ENCODE measurements at places on chromosomes 2 and 18.

DNA sequence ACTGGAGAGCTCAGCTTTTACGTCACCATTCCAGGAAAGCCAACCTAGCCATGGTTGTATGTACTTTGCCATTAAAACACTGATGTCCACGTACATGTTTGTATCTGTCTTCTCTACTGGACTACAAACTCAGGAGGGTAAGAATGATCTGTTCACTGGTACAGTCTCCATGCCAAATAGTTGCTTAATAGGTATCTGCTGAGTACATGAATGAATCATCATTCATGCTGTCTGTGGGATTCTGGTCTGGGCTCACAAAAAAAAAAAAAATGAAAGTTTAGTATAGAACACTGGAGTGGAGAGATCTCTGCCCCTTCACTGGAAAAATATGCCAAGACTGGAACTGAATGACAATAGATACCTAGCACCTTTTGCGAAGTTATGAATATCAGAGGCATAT, 102.6 kb upstream of the ITGA4 start:
- DNase-seq, result peak; percentile 84

DNA sequence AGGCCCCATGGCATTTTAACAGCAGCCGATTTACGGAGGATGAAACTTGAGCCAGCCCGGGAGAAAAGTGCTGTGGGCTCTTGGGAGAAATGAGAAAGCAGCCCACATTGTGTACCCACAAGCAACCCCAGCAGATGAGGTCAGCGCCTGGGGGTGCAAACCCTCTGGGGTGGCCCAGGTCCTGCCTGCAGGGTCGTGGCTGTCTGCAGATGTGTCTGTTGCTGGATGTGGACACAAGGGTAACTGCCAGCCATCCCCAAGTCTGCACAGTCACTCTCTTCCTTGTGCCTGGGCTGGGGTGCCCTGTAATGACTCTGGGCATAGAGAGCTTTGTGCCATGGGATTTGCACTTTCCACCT, 170.8 kb downstream of the PRKCE start:
- no peak for DNase-seq

GRCh38 chr2:146979746-146980145, 865.1 kb upstream of the ACVR2A start:
- DNase-seq, result no peak

DNA sequence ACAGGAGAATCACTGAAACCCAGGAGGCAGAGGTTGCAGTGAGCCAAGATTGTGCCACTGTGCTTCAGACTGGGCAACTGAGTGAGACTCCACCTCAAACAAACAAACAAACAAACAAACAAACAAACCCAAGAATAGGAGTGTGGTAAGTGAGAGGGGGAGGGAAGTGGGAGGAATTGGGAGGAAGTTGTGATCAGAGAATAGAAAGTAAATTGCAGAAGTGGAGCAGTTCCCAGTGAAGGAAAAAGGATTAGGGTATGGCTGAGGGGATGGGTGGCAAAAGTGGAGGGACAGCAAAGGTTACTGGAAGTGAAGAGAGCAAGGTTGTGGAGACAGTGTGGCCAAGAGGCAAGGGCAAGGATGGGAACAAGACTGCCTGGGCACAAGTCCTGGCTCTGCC, 41.1 kb upstream of the C1GALT1C1L start:
- DNase-seq, result no peak

- DNase-seq, result no peak
Observed at GRCh38 chr2:82089518-82089917, 1785.0 kb upstream of the LRRTM1 start.

- DNase-seq, result no peak
Observed at GRCh38 chr2:17107871-17108270, 410.4 kb downstream of the RAD51AP2 start.

- DNase-seq, result no peak
Observed at GRCh38 chr18:38801640-38802039, 1236.0 kb upstream of the CELF4 start.

- DNase-seq, result no peak
Observed at GRCh38 chr18:38174594-38174993, 609.0 kb upstream of the CELF4 start.

DNA sequence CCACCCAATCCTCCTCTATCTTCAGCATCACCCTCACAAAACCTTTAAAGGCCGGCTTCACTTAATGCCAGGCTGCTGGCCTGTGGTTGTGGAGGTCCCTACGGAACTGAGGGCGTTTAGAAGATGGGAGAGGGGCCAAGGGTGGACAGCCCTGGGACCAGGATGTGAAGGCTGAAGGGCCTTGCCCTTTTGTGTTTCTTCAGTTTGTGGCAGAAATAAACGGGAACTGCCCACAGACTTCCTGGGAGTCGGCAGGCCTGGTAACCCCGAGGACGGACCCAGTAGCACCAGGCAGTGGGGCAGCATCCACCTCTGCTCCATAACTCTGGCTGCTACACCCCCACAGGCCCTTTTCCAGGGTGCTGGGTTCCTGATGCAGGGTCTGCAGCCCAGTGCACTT, 51.3 kb downstream of the LYPD1 start:
- no peak for DNase-seq

DNA sequence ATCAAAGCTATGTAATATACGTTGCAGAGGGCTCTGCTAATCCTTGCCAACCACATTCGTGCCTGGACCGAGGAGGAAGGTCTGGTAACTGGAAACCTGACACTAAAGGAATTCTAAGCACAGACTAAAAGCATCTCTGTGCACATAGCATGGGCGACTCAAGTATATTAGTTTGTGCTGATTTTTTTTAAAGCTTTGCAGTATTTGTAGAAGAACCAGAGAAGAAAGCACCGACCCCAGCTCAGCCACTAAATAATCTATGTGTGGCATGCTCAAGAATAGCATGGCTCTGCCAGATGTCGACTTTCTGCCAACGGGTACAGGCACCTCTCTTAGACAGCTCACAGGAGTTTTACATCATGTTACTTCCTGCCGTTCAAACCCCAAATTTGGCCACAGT, 73.2 kb upstream of the NRP2 start:
- no peak for DNase-seq

DNA sequence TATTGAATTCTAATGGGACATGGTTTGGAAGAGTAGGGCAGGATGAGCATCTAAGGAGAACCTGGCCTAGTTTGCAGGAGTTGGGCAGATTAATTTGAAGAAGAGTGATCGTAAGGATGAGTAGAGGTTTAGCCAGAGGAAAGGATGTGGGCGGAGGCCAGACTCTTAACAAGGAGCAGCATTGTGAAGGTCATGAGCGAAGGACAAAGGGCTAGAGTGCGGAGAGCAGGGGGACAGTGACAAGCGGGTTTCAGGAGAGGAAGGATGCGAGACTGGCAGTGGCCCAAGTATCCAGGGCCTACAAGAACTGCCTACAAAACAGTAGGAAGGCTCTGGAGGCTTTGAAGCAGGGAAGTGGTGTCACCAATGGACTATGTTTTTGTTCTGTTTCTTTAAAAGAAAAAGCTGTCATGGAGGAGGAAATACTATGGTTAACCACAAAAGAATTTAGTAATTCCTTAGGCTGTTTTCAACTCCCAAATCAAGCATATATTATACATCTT, 20.1 kb downstream of the SLC66A3 start:
- DNase-seq, result peak; percentile 75

- peak; percentile 5 for DNase-seq
Observed at GRCh38 chr2:152743002-152743401, 24.6 kb downstream of the ARL6IP6 start.

DNA sequence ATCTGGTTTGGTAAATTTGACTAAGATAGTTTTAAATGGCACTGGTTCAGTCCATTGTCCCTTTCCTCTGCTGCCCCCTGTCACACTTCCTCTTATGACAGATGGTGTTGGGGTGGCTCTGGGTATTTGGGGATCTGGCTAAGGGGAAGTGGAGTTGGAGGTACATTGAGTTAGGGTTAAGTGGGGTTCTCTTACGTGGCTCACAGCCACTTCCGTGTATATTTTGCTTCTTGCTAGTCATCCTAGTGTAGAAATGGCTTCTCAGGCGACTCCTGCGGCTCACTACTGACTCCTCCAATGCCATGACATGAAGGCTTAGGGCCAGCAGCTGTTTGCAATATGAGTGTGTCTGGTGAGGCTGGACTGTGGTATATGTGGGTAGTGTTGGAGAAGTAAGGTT, 187.0 kb downstream of the HAUS1 start:
- no peak for DNase-seq

- no peak for DNase-seq
Observed at GRCh38 chr2:15182275-15182674, 378.9 kb downstream of the NBAS start.

GRCh38 chr2:1812926-1813325, 68.6 kb upstream of the PXDN start:
- DNase-seq, result no peak
